ENCODE measurements at places on chromosomes 5 and 9.

DNA sequence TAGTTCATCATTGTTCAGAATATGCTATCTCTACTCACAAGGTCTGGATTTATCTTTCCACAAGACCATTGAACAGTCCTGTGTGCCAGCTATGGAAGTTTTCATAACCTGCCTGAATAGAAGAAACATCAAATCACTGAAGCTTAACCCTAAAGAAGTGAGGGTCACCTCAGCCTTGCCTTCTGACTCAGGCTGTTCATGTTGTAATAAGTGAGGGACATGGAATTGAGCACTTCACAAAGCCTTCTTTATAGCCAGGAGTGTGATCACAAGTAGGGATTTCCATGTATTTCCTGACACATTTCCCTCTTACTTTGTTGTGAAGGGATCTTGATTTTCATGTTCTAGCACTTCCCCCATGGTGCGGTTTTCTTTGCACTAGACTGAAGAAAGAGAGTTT lies 577.5 kb upstream of the WWC1 start:
- DNase-seq: no peak

DNA sequence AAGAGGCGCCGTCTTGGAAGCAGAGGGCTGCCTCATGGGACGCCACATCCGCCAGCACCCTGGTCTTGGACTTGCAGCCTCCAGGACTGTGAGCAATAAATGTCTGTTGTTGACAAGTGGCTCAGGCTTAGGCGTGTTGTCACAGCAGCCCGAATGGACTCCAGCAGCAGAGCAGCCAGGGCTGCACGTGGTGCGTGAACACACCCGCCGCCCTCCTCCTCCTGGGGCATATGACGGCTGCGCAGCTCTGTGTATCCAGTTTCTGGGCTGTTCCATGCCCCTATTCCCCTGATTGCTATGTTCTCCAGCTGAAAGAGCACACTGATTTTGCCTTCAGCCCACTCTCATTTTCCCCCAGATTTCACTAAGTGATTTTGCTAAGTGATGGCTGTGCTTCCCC lies 36.0 kb upstream of the CLPTM1L start:
- no peak for DNase-seq

DNA sequence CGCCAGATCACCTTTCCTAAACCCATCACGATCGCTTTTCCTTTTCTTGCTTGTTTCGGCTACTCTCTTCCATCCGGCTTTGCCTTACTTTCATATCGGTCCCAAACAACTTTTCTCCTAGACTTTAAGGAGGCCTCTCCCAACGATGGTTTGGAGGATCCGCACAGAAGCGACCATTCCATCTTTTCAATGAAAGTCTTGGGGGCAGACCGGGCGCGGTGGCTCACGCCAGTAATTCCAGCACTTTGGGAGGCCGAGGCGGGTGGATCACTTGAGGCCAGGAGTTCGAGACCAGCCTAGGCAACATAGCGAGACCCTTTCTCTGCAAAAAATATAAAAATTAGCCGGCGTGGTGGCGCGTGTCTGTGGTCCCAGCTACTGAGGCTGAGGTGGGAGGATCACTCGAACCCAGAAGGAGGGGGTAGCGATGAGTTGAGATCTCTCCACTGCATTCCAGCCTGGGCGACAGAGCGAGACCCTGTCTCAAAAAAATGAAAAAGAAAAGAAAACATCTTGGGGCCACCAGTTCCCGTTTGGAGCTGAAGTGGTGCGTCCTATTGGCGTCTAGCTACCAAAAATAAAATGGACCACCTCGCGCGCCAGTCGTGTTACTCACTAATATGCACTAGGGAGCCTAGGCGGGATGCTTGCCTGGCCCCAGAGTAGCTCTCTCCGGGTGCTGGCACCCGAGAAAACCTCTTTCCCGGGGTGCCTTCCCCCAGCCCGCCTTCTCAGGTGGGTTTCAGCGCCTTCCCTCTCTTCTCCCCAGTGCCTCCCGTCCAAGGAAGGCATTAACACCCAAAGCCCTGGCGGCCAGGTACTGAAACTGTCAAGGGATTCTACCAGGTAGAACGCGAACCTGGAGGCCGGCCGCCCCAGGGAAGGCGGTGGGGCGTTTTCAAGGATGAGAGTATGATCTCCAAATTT lies 800 bp upstream of the AP3B1 start:
- peak; percentile 4 for DNase-seq

- no peak for DNase-seq
Observed at GRCh38 chr5:44002381-44002901, 386.8 kb downstream of the FGF10 start.

DNA sequence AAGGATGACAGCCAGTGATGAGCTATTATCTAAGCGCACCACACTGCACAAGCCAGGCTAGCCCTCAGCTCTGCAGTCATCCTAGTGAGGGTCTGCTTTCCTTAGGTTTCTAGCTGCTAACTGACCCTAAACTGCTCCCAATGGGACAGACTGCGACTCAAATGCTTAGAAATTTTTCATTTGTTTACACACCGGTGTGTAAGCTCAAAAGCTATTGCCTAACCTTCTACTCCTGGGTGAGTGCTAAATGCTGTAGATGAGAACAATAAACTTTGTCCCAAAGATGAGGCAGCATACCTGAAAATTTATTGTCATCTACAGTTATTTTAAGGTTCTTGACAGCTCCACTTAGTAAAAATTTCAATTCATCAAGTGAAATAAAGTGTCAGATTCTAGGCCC lies 311.4 kb downstream of the TMEM167A start:
- DNase-seq: no peak

DNA sequence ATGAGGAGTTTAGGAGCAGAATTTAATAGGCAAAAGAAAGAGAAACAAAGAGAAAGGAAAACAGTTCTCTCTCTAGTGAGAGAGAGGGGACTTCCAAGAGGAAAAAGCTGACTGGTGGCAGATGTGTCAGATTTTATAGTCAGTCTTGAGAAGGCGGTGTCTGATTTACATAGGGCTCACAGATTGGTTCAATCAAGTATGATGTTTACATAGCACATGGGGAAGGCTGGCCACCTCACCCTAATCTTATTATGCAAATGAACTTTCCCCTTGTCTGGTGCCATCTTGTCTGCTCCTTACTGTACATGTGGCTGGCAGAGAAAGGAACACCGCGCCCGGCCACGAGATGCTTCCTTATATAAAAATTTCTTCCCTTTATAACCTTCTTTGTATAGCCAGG lies 24.7 kb downstream of the UNC13B start:
- DNase-seq: no peak

DNA sequence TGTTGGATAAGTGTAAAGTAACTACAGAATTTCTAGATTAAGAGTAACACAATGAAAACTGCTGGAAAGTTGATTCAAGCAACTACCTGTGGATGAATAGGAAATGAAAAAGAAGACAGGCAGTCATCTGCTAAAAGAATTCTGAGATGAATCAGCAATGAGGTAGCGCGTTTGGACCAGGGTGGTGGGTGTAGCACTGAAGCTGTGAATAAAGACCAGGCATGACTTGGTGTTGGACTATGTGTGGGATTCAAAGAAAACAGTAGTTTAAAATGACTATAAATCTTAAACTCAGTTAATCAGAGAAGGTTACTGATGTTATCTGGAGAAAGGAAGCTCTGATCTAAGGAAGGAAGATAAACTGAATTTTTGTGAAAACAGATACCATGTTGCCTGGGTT lies 159.8 kb downstream of the FBN2 start:
- no peak for DNase-seq

- DNase-seq: no peak
Observed at GRCh38 chr5:147098233-147098790, 136.5 kb upstream of the STK32A start.

DNA sequence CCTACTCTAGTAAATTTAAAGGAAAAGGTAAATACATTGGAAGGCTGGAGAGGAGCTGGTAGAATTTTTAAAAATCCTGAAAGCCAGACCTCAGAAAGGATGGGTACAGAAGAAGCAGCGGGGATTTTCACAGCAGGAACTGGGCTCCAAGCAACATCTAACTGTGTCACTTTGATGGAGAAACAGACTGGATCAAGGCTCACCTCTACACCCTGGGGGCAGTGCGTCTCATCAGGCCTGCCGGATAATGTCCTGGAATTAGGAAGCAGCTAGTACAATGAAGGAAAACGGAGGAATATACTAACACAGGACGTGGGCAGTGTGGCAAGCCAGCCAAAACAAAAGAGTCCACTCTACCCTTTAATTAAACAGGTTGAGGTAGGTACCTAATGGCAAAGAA lies 463.6 kb downstream of the TAF11L14 start:
- DNase-seq: no peak

DNA sequence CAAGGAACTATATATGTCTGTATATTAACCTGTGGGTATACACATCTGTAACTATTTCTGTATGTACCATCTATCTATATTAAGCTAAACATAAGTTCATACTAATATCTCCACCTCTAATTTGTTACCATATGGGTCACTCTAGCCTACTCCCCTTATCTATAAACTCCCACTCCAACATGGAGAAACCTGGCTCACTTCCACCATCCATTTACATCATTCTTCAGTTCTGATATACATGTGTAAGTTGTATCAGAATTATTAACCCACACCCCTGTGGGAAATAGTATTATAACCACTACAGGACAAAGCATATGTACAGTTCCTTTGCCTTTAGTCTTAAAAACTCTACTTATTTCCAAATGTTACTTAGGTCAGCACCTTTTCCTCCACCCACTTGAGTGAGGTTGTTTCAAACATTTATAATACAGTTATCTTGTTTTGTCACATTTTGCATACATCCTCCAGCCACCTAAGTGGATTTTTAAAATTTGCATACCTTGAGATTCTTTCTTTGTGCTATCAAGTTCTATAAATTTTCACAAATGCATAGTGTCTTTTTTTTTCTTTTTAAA lies 10.6 kb downstream of the NDFIP1 start:
- DNase-seq: no peak

GRCh38 chr9:109972026-109972882 lies 192.3 kb downstream of the PALM2AKAP2 start:
- no peak for DNase-seq

- DNase-seq: no peak
Observed at GRCh38 chr9:124197177-124198095, 60.3 kb upstream of the NEK6 start.

- no peak for DNase-seq
Observed at GRCh38 chr5:126811515-126812198, 34.7 kb downstream of the LMNB1 start.

GRCh38 chr5:22947921-22948320 lies 94.8 kb upstream of the CDH12 start:
- no peak for DNase-seq

GRCh38 chr5:26121338-26121737 lies 917.0 kb downstream of the CDH9 start:
- DNase-seq: no peak

DNA sequence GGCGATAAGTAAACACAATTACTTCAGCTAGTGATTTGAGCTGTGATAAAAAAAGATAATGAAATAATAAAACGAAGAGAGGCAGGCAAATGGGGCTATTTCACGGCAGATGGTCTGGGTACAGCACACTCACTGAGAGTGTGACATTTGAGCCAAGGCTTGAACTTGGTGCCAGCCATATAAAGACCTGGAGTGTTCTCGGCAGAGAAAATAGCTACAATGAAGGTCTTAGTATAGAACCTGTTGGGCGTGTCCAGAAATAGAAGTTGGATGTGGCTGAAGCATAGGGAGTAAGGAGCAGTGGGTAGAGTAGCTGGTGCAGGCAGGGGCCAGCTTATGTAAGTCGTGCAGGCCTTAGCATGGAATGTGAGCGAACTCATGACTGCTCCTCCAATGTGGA lies 660.3 kb upstream of the WWC1 start:
- DNase-seq: no peak

DNA sequence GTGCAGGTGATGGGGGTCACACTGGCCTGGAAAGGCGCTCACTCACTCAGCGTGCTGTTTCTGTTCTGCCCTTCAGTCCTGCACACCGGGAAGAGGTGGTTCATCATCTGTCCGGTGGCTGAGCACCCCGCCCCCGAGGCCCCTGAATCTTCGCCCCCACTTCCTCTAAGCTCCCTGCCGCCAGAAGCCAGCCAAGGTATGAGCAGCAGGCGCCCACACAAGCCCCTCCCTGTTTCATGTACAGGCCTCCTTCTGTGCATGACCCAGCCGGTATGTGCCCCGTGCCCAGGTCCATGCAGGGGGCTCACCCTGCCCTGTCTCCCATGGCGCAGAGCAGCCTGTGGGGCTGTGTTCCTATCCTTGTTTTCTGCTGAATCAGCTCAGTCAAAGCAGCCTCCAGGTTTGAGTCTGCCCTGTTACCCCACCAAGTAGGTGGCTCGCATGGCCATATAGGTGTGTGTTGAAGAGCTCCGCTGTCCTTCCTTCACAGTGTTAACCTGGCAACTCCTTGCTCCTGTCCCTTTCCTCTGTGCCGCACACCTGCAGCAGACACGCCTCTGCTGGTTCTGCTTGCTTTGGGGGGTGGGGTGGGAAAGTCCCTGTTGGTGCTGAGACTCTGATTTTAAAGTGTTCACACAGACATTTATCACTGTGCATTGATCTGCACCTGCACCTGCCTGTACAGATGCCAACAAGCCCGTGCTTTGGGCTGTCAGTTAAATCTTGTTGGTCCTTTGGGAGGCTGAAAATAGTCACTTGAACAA lies 84.8 kb downstream of the WNK2 start:
- no peak for DNase-seq

- DNase-seq: no peak
Observed at GRCh38 chr9:16100537-16101091, 547.8 kb downstream of the CCDC171 start.
